Lower leg skin (tissue), 4 donors: ENCODE measurements at places on chromosomes 2 and 18. TPM values are rescaled to one million over a fixed set of nuclear protein-coding genes. Genes with fewer than 3 reads are reported as not detected.

OSBPL1A gene
- 46.7 TPM for total RNA-seq

GRCh38 chr2:68196120-68196716 lies 38.5 kb downstream of the PNO1 start:
- no peak for DNase-seq

GRCh38 chr18:6711467-6711866 lies 18.0 kb upstream of the ARHGAP28 start:
- no peak for DNase-seq

DNA sequence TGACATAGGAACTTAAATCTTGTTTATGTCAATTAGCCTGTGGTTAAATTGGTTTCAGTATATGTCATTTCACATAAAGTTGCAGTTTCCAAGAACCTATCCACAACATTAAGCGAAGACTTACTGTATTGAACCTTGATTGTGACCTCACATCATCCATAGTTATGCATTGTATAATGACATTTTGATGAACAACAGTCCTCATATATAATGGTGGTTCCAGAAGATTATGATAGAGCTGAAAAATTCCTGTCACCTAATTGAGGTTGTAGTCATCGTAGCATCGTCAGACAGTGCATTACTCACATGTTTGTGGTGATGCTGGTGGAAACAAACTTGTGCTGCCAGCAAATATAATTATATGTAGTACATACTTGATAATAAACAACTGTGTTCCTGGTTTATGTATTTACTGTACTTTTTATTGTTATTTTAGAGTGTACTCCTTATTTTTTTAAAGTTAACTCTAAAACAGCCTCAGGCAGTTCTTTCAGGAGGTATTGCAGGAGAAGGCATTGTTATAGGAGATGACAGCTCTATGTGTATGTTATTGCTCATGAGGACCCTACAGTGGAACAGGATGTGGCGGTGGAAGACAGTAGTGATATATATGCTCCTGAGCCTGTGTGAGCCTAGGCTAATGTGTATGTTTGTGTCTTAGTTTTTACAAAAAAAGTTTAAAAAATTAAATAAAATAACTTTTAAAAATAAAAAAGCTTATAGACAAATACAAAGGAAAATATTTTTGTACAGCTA lies 56.6 kb downstream of the UBE2E3 start:
- DNase-seq: no peak

DNA sequence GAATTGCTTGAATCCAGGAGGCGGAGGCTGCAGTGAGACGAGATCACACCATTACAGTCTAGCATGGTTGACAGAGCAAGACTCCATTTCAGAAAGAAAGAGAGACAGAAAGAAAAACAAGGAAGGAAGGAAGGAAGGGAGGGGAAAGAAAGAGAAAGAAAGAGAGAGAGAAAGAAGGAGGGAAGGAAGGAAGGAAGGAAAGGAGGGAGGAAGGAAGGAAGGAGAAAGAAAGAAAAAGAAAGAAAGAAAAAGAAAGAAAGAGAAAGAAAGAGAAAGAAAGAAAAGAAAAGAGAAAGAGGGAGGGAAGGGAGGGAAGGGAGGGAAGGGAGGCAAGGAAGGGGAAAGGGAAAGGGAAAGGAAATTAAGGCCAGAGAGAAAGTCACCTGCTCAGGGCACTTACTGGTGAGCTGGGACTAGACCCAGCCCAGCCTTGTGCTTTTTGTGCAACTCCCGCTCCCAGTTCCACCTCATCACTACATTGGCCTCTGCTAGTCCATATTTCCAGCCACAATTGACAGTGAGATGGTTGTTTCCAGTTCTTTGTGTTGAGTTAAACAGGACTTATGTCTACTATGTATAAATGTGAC lies 35.7 kb downstream of the MOGAT1 start:
- DNase-seq: no peak

DNA sequence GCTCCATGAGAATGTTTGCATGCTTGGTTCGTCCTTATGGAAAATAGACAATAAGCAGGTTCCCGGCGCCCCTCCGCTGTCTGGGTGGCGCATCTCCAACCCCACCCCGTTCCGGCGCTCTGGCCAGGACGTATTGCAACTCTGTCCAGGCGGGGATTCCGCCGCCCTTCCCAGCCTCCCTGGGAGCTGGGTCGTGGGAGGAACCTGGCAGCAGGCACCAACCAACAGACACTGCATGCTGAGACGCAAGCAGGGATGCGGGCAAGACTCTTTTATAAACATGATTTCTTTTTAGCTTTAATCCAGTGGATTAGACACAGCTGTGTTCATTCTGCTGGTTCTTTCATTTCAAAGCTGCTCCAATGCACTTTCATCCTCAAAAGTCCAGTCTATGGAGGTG lies 240.2 kb downstream of the SH3BP4 start:
- no peak for DNase-seq
